Astrocyte (in vitro differentiated cells and primary cell): ENCODE measurements at places on chromosomes 16 and 17.

- peak; percentile 25 for DNase-seq
These were observed 18.6 kb downstream of the RAD51C start for GRCh38 chr17:58710948-58711552.

DNA sequence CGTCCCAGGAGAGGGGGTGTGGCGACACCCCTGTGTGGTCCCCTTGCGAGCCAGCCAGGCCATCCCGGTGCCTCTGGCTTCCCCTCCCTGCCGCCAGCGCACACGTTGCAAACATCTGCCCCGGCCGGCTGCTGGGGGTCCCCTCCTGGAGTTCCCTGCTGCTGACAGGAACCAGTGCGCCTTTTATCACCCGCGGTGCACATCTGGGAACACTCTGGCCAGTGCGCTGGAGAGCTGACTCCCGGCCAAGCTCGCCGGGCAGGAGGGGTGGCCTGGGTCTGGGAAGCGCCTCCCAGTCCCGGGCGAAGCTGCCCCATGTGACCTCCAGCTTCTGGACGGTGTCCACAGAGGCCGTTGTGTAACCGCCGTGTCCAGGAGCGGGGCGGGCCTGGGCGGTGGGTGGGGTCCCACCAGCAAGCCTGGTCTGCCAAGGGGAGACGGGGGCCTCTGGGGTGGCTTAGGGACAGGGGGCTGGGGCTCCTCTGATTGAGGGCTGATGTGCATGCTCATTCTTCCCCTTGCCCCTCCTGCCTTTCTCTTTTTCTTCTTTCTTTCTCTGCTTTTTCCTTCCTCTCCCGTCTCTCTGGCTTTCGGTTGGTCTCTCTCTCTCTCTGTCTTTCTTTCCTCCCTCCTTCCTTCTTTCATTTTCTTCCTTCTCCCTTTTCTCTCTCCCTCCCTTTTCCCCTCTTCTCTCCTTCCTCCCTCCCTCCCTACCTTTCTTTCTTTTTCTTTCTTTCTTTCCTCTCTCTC, 25.2 kb upstream of the CIBAR2 start:
- peak; percentile 68 for DNase-seq

GRCh38 chr17:16217002-16217635, at the start of gene PIGL:
PIGL (plus strand) TSS chr17:16217210; CDS start chr17:16217227, 17 bp downstream.
- DNase-seq: peak; percentile 90

- DNase-seq: no peak
These were observed 2.9 kb downstream of the IL34 start for GRCh38 chr16:70649300-70649699.

DNA sequence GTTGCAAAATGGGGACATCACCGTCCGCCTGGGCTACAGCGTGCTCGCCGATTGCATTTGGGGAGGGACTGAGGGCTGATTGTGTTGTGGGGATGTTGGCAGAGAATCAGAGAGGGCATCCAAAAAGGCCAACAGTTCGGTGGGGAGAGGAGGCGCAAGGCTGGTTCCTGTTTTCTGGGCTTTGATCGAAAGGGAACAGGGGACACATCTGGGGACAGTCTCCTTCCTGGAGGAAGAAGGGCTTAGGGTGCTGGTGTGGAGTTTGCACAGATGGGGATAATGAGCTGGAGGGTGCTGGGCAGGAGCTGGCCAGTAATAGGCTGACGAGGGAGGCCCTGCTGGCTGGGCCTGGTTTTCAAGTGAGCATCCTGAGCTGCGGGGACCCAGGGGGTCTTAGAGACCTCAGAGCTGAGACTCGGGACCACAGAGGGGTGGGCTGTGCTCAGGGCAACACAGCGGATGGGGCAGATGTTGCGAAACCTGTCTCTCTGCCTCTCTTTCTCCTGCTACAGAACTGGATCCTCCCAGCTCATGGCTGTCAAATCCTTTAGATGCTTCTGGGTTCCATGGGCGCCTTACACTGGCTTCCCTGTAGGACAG, 288.7 kb downstream of the SEC14L1 start:
- no peak for DNase-seq

GRCh38 chr17:77215281-77215680, 74.5 kb downstream of the SEC14L1 start:
- no peak for DNase-seq

DNA sequence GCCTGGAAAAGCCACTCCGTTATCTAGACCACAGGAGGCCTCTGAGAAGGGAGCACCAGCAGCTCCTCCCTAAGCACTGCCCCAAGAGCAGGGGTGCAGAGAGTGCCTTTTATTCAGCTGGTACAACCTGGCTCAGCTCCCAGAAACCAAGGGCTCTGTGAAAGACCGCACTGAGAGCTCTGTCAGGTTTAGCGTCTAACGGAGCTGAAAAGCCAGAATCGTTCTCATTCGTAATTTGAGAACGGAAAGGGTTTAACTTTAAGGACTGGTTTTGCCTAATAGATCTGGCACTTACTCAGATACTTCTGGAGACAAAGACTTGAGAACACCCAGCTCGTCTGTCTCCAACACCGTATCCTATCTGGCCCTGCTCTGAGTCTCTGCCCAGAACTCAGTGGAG, 13.5 kb downstream of the MPG start:
- DNase-seq: no peak

GRCh38 chr17:78742901-78743300, 39.2 kb downstream of the CYTH1 start:
- no peak for DNase-seq

DNA sequence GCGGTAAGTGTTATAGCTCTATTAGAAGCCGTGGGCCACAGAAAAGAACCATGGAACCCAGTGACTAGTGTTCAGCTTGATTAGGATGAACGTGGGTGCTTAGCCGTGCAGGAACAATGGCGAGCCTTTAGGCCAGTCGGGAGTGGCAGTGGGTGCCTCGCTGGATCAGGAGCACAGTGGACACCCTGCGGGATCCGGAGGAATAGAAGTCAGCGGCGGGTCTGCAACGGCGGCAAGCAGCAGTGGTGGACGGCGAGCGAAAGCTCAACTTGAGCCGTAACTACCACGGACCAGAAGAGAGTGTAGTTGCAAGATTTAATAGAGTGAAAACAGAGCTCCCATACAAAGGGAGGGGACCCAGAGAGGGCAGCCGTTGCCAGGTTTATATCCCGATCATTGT, 37.3 kb upstream of the CDH15 start:
- no peak for DNase-seq
